ENCODE measurements at places on chromosomes 1 and 21. TPM values are rescaled to one million over a fixed set of nuclear protein-coding genes. Genes with fewer than 3 reads are reported as not detected.

SOD1 gene
- total RNA-seq: 181 TPM

GRCh38 chr1:90720145-90720636 is 3.1 kb upstream of the BARHL2 start:
- H3K4me1 ChIP-seq: peaks cover 58% of the 10 kb centered on the region
- peak overlapping the region; percentile 80 for H3K4me3 ChIP-seq
- H3K36me3 ChIP-seq: no peaks in the 10 kb centered on the region
- no peak overlapping the region for H3K27ac ChIP-seq
- peaks cover 99% of the 10 kb centered on the region for H3K27me3 ChIP-seq

- peaks cover 5% of the 10 kb centered on the region for H3K4me1 ChIP-seq
- H3K27me3 ChIP-seq: no peaks in the 10 kb centered on the region
- DNase-seq: no peak
- no peak overlapping the region for H3K27ac ChIP-seq
- H3K4me3 ChIP-seq: no peak overlapping the region
Measured at GRCh38 chr1:239184561-239185244, 201.7 kb upstream of the CHRM3 start.

DNASE2B gene
- total RNA-seq: 0.15 TPM

C2CD2 gene
- 14.9 TPM for total RNA-seq

EXTL1 gene
- 1.9 TPM for total RNA-seq

BGLAP gene
- total RNA-seq: 2.6 TPM

DNA sequence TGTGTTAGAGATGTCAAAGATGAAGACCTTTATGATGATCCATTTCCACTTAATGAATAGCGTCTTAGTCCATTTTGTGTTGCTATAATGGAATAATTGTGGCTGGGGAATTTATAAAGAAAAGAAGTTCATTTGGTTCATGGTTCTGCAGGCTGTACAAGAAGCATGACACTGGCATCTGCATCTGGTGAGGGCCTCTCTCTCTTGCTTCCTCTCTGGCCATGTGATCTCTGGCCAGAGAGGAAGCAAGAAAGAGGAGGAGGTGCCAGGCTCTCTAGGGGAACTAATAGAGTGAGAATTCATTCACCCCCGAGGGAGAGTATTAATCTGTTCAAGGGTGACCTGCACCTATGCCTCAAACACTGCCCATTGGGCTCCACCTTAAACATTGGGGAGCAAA is 242.8 kb downstream of the DISC1 start:
- no peak overlapping the region for H3K27ac ChIP-seq
- peaks cover 7% of the 10 kb centered on the region for H3K27me3 ChIP-seq
- H3K4me1 ChIP-seq: peaks cover 28% of the 10 kb centered on the region
- no peak overlapping the region for H3K4me3 ChIP-seq

DCAF8 gene
- 143 TPM for total RNA-seq

AUNIP gene
- total RNA-seq: 15.1 TPM

DNA sequence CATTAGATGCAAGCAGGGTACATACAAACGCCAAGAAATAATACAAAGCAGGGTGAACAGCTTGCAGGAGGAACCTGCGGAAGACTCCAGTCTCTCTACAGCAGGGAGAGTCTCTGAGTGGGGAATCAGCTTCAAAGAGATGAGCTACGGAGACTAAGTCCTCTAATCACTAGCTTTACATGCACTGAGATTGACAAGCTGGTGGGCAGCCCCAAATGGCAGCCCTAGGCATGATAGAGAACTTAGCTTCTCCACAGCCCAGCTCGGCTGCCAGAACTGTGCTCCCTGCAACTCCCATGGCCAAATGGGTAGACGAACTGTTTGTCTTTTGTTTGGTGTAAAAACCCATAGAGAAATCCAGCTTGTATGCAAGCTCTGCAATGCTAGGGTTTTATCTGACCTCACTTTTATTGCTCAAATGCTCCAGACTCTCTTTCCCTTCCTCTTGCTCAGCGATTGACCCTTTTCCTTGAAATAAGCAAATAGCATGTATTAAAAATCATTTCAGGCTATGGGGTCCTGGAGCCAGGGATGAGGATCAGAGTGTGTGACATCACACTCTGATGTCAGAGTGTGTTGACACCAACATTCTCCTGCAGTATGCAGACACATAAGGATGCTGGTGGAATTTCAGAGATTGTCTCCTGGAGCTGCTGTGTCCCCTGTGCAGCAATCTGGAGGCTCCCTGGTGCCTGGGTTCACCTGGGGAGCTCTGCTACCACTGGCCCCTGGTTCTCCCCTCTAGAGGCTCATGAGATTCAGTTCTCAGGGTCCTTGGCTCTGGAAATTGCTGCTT is 238.5 kb downstream of the TTLL7 start:
- no peak for DNase-seq
- H3K4me3 ChIP-seq: no peak overlapping the region
- peaks cover 18% of the 10 kb centered on the region for H3K4me1 ChIP-seq
- no peaks in the 10 kb centered on the region for H3K27me3 ChIP-seq
- no peak overlapping the region for H3K27ac ChIP-seq

GRCh38 chr1:34286511-34286910 is 109.8 kb downstream of the C1orf94 start:
- H3K27ac ChIP-seq: no peak overlapping the region
- peaks cover 4% of the 10 kb centered on the region for H3K27me3 ChIP-seq
- no peak for DNase-seq
- H3K4me1 ChIP-seq: peaks cover 9% of the 10 kb centered on the region
- no peak overlapping the region for H3K4me3 ChIP-seq

TNFRSF9 gene
- not detected for total RNA-seq

DNA sequence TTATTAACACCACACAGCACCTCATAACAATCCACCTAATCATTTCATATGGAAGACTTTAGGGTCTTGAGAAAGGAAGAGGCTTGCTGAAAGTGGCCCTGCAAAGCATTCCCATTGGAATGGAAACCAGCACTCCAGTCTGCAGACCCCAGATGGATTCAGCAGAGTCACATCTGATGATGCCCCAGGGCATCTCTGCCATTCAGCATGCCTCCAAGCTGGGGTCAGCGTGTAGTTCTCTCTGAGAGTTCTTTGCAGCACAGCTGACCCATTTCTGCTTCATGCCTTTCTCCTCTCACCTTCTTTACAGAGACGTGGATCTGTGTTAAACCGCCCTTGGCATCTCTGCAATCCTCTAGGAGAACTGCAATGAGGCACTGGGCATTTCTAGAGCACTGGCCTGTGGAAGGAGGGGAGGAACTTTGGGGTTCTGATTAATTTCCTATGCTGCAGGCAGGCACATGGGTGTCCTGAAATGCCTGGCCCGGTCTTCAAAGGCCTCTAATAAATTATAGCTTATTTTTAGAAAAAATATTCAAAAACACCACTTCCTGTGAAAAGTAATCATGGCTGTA is 2.6 kb upstream of the LUZP1 start:
- H3K27ac ChIP-seq: no peak overlapping the region
- H3K36me3 ChIP-seq: no peaks in the 10 kb centered on the region
- H3K4me1 ChIP-seq: peaks cover 22% of the 10 kb centered on the region

DNA sequence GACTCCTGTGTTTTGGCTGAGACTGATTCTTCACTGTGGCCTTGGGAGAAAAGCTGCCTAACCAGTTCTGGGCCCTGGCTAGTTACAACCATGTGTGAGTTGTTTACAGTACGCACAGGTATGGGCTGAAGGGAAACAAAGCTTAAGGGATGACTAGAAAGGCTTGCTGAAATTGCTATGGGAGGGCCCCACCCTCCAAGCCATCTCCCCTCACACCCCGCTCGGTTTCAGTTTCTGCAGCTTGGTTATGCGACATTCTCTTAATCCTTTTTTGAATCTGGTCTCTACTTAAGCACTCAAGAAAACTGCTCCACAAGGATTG is 43.1 kb downstream of the PBX1 start:
- H3K36me3 ChIP-seq: peaks cover 11% of the 10 kb centered on the region
- peak overlapping the region; percentile 100 for H3K27ac ChIP-seq
- DNase-seq: peak; percentile 59
- peak overlapping the region; percentile 64 for H3K4me3 ChIP-seq
- no peaks in the 10 kb centered on the region for H3K27me3 ChIP-seq
- peaks cover 92% of the 10 kb centered on the region for H3K4me1 ChIP-seq

RNU1-4 gene
- 1,197 TPM for total RNA-seq

- H3K27ac ChIP-seq: peak overlapping the region; percentile 54
- H3K4me3 ChIP-seq: no peak overlapping the region
- no peaks in the 10 kb centered on the region for H3K36me3 ChIP-seq
- H3K27me3 ChIP-seq: no peaks in the 10 kb centered on the region
- H3K4me1 ChIP-seq: peaks cover 28% of the 10 kb centered on the region
Measured at GRCh38 chr1:23638188-23638619, 53.4 kb upstream of the RPL11 start.

ENAH gene
- total RNA-seq: 229 TPM

OR6N1 gene
- total RNA-seq: not detected

DNA sequence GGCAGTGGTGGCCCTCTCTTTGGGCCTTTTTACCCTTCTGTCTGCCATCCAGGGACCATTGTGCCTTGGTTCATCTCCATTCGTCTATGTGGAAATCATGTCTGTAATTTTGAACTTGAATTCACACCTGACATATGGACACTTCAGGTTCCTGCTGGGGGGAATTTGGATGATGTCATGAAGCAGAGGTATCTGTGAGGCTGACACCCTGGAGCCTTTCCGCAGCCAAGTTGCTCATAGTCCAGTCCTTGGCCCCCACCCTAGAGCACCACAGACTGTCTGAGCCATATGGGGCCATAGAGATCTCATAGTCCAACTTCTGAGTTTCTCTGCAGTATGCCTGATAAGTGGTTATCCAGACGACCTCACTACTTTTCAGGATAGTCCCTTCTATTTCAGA is 147.7 kb upstream of the CACNA1E start:
- H3K27ac ChIP-seq: no peak overlapping the region
- H3K27me3 ChIP-seq: no peaks in the 10 kb centered on the region
- DNase-seq: no peak
- no peak overlapping the region for H3K4me3 ChIP-seq

DNA sequence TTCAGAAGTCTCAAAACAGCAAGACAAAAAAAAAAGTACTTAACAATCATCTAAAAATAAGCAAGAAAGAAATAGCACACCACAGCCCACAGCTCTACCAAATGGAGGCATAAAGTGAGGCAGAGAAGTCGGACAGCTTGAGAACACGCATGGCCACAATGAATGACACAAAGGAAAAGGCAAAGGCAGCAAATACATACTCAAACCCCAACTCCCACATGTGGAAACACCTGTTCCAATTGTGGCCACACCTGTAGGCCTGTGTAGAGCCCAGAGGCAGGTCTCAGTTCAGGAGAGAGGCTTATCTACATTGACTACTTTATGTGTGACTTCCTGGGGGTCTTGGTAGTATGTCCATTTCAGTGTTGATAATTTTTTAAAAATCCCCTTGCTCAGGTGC is 543.5 kb downstream of the LMO4 start:
- no peak for DNase-seq
- no peak overlapping the region for H3K27ac ChIP-seq
- no peaks in the 10 kb centered on the region for H3K27me3 ChIP-seq
- H3K4me1 ChIP-seq: peaks cover 24% of the 10 kb centered on the region
- H3K4me3 ChIP-seq: no peak overlapping the region
- H3K36me3 ChIP-seq: peaks cover 7% of the 10 kb centered on the region

DNA sequence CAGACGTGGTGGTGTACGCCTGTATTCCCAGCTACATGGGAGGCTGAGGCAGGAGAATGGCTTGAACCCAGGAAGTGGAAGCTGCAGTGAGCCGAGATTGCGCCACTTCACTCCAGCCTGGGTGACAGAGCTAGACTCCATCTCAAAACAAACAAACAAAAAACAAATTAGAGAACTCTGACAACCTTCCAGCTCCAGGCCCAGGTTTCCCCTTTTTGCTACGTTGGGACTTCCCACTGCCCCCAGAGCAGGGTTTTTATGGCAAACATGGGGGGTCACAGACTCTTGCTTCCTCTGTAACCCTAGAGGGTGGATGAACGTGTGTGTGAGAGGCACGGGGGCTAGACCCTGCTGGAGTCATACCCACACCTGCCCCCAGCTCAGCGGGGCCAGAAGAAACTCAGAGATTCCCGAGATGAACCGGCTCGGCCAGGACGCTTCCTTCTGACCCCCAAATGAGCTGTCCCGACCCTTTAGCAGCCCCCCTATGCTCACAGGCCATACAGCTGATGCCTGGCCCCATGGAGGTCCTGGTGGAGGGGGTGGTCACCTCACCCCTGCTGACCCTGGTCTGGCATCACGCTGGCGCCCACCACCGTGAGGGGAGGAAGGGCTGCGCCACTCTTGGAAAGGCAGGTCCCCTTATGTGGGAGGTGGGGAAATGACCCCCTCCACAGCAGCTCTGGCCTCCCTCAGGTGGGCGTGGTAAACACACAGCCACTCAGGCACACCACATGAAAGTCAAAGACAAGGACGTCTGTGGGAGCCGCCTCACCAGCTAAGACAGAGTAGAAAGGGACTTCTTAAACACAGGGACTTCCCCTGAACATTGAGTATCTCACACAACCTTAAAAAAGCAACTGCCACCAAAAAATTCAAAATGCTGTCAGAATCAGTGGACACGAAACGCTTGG is 7.1 kb downstream of the GPR157 start:
- H3K4me1 ChIP-seq: peaks cover 9% of the 10 kb centered on the region
- no peak overlapping the region for H3K27ac ChIP-seq
- no peak for DNase-seq
- H3K27me3 ChIP-seq: no peaks in the 10 kb centered on the region
